ENCODE measurements at places on chromosomes 16 and 17.

GRCh38 chr16:87790292-87791100 is 24.7 kb upstream of the KLHDC4 start:
- no peak for DNase-seq

DNA sequence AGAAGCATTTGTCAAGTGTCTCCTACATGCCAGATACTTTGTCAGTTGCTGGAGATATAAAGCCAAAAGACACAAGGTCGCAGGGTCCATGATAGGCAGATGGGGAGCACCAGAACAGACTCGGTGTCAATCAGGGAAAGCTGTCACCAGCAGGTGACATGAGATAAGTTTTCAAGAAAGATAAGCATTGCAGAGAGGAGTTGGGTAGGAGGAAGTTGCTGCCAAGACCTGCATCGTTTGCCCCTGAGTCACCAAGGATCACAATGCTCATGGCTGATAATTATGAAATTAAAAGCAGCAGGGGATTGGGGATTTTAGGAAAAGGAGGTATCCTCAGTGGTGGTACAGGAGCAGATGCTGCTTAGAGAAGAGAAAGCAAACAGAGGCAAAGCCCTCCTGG is 551.1 kb upstream of the CDH11 start:
- DNase-seq: no peak

DNA sequence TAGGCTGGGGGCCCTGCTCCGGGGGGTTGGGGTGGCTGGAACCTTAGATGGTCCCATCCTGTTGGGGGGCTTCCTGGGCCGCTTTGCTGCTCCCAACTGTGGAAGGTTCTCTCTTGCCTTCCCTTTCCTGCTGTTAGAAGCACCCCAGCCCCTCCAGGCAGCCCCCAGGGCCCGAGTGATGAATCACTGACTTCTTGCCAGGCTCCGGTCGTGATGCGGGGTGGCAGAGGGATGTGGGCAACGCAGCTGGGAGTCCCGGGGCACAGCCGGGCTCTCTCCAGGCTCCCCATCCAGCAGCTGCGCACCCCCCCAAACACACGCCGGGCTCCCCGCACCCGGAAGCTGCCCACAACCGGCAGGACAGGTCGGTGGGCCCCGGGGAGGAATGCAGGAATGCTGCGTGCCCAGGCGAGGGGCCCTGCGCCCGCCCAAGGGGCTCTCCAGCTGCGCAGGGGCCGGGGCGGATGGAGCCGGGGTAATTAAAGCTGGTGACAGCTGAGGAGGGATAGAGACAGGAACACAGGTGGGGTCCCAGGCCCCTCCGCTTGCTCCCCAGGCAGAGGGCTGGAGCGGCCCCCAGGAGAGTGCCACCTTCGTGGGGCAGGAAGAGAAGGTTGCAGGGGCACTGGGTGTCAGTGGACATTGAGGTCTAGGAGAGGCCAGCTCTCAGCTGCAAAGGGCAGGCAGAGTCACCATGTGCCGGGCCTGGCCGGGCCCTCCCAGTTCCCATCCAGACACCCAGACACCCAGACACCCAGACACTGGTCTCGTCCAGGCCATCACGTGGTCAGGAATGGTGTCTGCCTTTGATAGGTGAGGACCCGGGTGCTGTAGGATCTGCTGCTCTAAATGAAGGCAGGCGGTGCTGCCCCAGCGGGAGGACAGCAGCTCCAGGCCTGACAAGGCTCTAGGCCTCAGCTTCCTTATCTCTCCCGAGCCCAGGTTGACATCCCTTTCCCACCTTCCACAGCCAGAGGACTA is 15.0 kb upstream of the SLC38A10 start:
- no peak for DNase-seq

DNA sequence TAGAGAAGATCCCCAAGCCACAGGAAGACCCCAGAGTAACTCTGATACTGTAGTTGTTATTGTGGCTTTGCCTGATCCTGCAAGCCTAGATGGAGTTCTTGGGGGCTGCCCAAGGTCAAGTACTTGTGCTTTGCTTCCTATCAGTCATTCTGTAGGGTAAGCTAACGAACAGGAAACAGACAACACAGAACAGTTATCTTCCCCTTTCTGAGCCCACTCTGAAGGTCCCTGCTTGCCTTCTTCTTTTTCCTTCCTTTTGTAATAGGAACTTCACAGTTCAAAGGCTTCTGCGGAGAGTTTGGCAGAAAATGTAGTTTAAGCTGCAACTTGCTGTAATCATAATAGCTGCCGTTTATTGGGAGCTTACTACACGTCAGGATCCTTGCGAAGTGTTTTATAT is 494.1 kb upstream of the ERCC4 start:
- DNase-seq: no peak

GRCh38 chr17:4735876-4736651 is 3.6 kb upstream of the ZMYND15 start:
- DNase-seq: no peak

- no peak for DNase-seq
Measured at GRCh38 chr17:37200497-37200896, 175.3 kb upstream of the C17orf78 start.

DNA sequence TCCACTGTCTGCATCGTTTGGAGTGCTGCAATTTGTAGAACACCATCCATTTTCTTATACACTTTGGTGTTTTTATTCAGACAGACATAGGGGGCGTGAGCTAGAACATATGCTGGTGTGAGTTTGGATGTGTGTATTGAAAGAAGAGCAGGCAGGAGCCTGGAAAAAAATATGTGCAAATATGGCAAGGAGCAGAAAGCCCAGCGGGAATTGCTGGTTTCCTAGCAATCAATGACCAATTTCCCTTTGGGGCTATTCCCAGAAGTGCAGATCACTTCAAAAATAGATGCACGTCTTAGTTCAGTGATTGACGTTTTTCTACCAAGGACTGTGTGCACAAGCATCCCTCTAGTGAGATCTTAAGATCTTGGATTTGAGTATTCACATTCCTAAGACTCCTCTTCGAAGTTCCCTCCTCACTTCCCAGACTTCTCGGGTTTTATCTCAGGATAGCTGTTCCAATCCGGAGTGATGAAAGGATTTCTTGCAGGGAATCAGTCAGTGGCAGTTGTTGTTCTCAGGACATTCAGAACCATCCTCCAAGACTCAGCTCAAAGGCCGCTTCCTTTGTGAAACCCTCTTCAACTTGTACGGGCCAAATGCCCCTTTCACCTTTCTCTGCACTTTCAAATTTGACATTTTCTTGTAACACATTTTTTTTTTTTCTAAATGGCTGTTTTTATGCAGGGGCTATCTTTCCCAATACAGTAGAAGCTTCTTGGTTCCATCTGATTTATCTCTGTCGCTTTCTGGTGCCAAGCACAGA is 268.7 kb upstream of the ASIC2 start:
- no peak for DNase-seq

- no peak for DNase-seq
Measured at GRCh38 chr16:49632795-49633184, 223.1 kb downstream of the ZNF423 start.

DNA sequence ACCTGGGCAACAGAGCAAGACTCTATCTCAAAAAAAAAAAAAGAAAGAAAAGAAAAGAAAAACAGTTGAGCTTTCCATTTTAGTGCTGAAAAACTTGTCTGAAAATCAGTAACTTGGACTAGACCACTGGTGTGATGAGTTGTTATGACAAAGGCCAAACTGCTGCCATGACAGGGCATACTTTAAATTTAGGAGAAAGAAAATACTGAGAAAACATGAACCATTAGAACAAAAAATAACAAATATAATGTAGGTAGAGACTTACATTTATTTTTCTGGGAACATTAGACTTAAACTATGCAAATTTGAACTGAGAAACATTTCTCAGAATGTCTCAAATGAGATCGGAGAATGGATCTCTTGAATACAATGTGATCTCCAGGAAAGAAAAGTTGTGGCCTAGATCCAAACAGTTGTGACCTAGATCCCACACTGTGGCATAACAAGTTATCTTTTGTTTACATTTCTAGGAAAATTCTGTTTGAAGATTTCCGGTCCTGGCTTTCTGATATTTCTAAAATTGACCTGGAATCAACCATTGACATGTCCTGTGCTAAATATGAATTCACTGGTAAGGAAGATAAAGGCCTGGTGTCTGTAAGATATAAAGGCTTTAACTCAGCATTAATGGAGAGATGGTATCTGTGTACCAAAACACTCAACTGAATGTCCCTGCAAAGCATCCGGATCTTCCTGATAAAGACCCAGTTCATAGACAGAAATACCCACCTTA is 10.9 kb downstream of the OGFOD1 start:
- DNase-seq: no peak

DNA sequence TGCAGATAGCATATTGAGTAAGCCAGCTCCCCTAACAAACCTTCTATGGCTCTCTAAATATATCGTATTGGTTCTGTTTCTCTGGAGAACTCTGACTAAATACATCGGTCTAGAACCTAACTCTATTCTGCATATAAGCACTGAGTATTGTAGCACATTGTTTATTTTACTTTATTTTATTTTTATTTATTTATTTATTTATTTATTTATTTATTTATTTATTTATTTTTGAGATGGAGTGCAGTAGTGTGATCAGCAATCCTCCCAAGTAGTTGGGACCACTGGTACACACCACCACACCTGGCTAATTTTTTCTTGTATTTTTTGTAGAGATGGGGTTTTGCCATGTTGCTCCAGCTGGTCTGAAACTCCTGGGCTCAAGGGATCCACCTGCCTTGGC is 28.9 kb upstream of the HELZ start:
- DNase-seq: no peak

GRCh38 chr17:4722678-4723240 is 8.5 kb upstream of the MED11 start:
- DNase-seq: no peak

DNA sequence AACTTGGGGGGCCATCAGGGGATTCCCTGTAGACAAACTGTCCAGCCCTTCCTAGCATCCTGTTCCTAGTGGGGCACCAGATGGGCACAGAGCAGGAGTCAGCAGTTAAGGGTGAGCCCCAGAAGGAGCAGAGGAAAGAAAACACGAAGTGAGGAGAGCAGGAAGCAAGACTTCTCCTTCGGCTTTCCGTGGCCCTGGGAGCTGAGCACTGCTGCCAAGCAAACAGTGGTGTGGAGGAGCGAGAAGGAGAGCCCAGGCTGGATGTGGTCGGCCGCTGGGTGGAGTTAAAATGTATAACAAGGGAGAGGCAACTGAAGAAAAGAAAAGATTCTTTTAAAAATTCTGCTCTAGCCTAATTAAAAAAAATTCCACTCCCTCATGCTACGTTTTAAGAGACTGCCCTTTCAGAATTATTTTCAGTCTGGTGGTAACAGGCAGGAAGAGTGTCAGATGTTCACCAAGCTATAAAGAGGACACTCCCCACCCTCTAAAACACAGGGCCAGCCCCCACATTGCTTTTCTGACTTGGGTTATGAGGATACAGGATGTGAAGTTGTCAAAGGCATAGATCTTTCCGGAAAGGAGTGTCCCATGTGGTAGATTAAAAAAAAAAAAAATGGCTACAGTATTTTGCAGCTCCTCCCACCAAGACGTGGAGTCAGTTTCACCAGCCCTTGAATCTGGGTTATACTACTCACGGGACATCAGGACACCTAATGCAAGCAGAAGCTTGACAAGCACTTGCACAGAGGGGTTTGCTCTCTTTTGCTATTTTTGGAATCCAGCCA is 74.9 kb upstream of the ZFHX3 start:
- DNase-seq: no peak

- DNase-seq: no peak
Measured at GRCh38 chr16:71626018-71626857, at the start of gene MARVELD3. Gene MARVELD3, plus strand, starts transcription at chr16:71626184. Its CDS starts 46 bp downstream, at chr16:71626230.

DNA sequence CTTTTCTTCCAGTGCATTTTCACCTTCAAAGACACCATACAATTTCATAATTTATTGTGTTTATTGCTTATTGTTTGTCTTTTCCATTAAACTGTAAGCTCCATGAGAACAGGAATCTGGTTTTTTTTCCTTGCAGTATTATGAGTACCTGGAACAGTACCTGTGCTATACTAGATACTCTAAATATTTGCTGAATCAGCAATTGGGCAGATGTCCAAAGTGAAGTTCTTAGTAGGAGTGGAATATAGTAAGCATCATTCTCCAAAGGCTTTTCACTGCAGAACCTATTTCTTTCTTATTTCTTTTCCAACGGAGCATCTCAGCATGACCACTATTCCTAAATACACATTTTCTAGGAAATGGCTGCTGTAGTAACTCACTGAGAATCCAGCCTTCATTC is 269.0 kb upstream of the CCL2 start:
- no peak for DNase-seq

GRCh38 chr17:73646409-73647300 is 2.4 kb upstream of the SDK2 start:
- DNase-seq: no peak

DNA sequence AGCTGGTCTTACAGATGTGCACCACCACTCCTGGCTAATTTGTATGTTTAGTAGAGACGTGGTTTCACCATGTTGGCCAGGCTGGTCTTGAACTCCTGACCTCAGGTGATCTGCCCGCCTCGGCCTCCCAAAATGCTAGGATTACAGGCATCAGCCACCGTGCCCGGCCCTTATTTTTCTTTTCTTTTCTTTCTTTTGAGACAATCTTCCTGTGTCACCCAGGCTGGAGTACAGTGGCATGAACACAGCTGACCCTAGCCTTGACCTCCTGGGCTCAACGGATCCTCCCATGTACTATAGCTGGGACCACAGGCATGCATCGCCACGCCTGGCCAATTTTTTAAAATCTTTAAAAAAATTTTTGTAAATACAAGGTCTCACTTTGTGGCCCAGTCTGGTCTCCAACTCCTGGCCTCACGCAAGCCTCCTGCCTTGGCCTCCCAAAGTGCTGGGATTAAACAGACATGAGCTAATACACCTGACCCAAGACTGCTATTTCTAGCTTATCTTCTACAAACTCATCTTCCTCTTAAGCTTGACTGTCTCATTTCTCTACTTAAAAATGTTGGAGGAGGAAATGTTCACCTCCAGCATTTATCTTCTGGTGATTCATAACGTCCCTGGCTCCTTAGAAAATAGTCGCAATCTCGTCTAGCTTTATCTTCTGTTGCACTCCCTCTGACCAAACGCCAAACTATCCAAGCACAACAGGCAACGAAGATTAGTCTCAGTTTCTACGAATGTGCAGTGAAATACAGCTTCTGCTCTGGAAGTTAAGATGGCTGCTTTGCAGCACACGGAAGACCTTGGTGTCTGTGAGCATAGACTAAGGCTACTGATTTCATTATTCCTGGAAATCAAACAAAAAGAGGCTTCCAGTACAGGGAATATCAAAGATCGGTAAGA is 8.2 kb upstream of the TMEM94 start:
- no peak for DNase-seq

GRCh38 chr16:4525069-4525468 is 13.5 kb downstream of the CDIP1 start:
- no peak for DNase-seq

DNA sequence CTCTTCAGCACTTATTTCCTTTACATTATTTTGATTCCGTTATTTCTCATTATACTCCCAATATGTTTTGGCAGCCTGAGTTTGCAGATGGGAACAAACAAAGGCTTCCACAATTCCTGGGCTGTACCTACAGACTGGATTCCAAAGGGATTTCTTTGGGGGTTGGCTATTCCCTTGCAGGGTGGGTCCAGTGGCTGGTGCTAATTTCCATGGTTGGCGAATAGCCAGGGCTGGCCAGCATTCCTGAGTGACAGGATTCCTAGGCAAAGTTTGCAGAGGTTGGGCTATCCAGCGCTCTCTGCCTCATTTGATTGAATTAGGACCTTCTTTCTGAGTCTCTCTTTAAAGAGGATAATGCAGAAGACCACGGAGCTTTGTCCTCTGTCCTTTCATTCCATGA is 207.4 kb downstream of the MAF start:
- DNase-seq: no peak

- DNase-seq: no peak
Measured at GRCh38 chr17:43528319-43528987, 17.7 kb downstream of the ETV4 start.

- no peak for DNase-seq
Measured at GRCh38 chr17:79473111-79473875, 137.6 kb downstream of the RBFOX3 start.
